ENCODE measurements at places on chromosomes 13 and 19.

- no peak for DNase-seq
Observed at GRCh38 chr13:96993634-96994016, 651 bp downstream of the OXGR1 start.

DNA sequence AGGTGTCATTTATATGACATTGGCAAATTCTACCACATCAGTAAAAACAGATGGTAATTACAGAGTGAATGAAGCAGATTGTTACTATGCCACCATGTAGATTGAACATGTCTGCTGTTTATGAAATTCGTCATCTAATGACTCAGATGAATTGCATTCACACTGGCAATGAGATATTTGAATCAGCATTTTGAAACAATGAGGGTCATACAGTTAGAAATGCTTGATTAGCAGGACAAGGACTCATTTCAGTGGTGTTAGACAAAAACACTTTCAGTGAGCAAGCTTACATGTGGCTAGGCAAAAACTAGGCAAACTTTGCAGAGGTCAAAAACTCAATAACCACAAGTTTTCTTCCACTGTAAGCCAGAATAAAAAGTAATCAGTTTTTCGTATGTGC, 1165.0 kb downstream of the SLITRK1 start:
- no peak for DNase-seq

- peak; percentile 63 for DNase-seq
Observed at GRCh38 chr19:43526884-43527859, at the start of gene ETHE1. Gene ETHE1, minus strand, starts transcription at chr19:43527201. Its CDS starts 24 bp downstream, at chr19:43527177.

DNA sequence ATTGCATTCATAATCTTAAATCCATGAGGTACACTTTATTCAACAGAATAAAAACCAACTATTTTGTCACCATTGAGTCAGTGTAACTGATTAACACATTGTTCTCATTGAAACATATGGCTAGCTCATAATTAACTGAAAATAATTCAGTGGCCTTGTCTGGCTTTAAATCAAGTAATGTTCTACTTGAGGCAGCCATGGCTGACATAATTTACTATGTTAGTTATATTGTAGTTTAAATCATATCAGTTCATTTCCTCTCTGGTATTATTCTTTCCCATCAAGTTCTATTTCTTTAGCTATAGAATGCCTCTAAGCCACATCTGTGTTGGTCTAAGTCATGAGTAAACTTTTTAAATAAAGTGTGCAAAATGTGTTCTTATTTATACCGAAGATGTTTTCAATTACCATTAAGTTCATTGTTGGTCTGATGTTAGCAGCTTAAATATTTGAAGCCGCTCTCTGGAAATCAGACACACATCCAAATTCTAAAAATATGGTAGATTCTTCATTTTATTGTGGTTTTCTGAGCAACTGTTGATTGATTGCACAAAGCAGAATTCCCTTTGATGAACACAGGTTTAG, 393.7 kb downstream of the GPC6 start:
- DNase-seq: no peak

DNA sequence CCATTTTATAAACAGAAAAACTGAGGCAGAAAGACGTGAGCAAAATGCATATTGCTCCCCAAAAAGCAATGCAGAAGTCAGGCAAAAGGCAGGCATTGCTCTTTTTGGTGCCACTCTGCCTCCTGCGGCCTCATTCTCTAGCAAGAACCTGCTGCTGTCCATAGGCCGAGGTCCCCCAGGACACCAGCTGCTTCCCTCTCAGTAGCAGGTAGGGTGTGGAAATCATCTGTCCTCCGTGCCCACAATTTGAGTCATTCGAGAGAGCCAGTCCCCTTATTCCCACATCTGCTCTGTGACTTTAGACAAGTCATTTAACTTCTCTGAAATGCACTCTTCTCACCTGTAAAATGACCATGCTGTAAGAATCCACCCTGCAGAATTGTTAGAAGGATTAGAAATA, 50.0 kb downstream of the TNFRSF19 start:
- no peak for DNase-seq
